ENCODE measurements at places on chromosomes 6 and 20.

DNA sequence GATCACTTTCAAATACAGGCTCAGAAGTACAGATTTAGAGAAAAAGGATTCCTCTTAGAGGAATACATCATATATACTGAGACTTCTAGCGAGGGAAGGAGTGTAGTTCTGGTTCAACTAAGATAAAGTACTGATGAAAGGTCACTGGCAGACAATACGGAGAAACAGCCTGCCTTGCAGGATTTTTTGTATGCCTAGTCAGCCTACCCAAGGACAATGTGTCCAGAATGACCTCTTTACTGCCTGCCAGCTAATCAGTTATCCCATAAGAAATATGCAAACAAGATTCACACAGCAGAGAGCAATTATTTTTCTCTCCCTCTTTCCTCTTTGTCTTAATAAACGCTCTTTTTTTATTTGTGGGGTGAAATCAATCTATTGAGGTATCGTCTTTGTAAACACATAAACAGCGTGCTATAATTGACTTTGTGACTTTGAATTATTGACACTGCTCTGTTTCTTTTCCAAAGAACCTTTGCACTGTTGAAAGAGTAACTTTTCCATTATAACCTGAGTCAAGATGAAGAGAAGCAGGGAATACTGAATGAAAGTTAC is 1.4 kb upstream of the TSPYL4 start:
- DNase-seq, result no peak

DNA sequence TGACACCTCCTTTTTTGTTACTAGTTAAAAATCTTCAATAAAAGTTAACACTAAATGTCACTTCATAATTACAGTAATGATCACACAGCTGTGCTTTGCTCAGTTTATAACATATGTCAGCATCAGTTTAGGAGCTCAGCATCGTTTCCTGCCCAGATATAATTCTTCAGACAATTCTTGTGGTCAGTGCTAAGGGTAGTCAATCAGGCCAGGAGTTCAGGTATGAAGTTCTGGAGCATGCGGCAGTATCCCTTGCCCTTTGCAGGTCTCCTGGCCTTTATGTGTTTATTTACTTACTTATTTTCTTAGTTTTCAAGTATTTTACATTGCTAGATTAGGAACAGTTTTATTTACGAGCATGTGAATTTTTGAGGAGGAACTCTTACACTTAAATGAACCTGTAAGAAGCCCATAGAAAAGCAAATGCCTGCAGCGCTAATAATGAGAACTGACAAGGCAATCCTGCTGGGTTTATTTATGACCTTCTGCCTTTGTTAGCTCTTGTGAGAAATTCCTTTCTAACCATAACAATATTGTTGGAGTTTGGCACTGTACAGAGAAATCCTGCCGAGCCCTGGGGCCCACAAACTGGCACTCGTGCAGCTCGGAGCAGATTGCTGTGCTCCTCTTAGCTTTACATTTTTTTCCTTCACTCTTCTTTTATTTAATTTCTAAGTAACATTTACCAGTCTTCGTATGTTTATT is 252.8 kb downstream of the TMEM242 start:
- DNase-seq, result no peak

DNA sequence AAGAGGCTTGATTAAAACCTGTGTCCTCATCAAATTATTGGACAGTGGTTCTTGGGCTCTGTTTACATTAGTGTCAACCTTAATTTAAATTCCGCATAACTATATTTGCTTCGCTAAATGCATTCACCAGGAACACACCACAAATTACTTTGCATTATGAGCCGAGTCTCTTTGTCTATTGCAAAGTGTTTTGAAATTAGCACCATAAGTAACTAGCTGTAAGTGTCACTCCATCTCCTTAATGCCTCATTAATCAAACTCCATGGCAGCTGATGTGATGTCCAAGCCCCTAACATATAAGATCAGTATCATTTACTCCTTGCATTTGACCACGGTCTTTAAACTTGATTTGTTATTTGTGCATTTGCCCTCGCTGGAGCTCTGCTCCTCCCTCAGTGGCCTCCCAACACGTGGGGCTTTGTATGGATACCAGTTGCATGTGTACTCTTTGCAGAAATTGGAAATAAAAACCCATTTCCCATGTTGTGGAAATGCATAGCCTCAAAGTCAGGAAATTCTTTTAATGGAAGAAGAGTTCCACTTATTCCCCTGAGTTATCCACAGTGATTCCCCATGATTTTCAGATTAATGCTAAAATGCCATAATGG is 24.6 kb downstream of the FOXA2 start:
- DNase-seq, result no peak

GRCh38 chr6:150334790-150335783 is 33.7 kb upstream of the IYD start:
- no peak for DNase-seq

- DNase-seq, result no peak
Observed at GRCh38 chr6:160899671-160900430, 91.7 kb upstream of the MAP3K4 start.

- peak; percentile 98 for DNase-seq
Observed at GRCh38 chr20:62121776-62122653, at the start of gene LSM14B. LSM14B (plus strand) TSS chr20:62122475; CDS start chr20:62122667, 192 bp downstream.

- no peak for DNase-seq
Observed at GRCh38 chr20:49699200-49699992, 14.3 kb downstream of the B4GALT5 start.

DNA sequence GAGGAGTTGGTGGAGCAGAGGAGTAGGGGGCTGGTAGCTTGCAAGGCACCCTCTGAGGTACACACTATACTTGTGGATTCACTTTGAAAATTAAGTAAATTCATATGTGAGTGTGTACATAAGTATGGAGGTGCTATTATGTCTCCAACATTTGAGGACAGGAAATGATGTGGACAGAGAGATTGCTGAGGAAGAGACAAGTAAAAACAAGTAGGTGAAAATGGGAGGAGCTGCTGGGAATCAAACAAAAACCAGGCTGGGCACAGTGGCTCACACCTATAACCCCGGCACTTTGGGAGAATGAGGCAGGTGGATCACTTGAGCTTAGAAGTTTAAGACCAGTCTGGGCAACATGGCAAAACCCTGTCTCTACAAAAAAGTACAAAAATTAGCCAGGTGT is 69.2 kb upstream of the LYRM2 start:
- DNase-seq, result no peak

- no peak for DNase-seq
Observed at GRCh38 chr6:106098383-106099234, 12.5 kb downstream of the PRDM1 start.

GRCh38 chr6:119259027-119259426 is 90.5 kb downstream of the MAN1A1 start:
- DNase-seq, result no peak

GRCh38 chr6:31007694-31008093 is 2.6 kb upstream of the MUC22 start:
- DNase-seq, result no peak

DNA sequence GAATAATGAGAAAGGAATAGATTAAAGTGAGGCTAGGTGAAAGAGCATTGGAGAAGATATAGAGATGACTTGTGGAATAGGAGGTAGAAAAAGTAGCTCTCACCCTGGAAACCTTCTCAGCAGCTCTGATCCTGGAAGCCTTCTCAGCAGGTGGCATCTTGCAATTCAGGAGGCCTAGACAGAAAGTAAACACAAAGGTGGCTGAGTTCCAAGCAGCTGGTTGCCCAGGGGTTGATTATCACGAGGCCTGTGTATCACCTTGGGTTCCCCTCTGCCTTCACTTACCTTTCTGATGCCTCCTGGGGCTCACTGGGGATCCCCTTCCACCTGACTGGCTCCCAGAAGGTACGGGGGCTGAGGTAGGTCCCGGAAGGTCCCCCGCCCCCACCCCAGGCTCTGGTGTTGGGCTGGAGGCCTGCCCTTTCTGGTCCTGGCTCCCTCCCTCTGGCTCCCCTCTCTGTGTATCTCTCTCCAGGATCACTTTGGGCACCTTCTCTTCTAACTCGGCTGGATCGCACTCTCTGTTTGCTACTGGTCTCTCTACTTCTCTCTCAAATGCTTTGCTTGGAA is 9.7 kb downstream of the MDC1 start:
- no peak for DNase-seq

GRCh38 chr20:51423810-51424209 is 118.7 kb downstream of the NFATC2 start:
- DNase-seq, result no peak

DNA sequence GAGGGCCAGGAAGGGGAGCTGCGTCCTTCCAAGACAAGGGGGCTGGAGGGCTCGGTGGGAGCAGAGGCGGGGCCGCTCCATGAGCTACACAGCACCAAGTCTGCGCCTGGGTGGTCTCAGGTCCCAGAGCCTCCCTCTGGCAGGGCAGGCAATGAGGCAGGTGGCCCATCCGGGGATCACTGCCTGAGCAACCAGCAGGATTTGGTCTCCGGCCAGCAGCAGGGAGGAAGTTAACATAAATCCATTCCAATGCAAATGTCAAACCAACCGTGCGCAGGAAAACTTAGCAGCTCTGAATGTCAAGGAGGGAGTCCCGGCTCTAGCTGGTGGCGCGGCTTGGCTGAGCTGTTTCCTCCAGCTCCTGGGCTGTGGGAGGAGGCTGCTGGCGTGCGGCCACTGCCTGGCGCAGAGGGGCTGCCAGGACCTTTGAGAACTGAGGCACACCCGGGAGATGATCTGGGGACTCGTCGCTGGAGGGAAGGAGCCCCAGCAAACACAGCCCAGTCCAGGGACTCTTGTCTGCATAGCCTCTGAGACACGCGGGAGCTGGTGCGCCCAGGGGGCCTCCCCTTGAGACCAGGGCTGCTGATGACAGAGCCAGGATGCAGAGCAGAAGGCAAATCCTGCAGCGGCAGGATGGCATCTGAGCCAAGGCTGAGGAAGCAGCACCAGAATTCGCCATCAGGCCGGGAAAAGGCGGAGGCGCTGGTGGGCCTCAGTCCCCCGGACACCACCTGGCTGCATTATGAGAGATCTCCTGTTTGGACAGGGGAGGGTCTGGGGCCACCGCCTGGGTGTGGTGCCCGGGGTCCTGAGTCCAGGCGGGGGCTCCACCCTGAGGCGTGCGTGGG is 33.1 kb upstream of the CHRNA4 start:
- DNase-seq, result no peak

DNA sequence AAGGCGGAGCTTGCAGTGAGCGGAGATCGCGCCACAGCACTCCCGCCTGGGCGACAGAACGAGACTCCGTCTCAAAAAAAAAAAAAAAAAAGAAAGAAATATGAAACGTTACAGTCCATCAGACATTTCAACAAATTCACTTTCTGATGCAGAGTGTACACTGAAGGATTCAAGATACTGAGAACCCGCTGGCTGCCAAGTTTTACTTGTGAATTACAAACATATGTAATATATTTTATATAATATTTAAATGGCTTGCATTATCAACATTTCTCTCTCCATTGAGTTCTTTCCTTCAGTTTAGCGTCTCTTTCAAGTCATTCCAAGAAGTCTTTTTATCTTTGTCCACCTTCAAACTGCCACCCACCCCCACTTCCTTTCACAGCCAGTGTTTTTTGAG is 240.9 kb upstream of the RNF217 start:
- DNase-seq, result no peak

GRCh38 chr6:44737341-44737740 is 349.8 kb downstream of the CDC5L start:
- DNase-seq, result no peak

- peak; percentile 58 for DNase-seq
Observed at GRCh38 chr6:3259491-3259958, 778 bp downstream of the PSMG4 start.

DNA sequence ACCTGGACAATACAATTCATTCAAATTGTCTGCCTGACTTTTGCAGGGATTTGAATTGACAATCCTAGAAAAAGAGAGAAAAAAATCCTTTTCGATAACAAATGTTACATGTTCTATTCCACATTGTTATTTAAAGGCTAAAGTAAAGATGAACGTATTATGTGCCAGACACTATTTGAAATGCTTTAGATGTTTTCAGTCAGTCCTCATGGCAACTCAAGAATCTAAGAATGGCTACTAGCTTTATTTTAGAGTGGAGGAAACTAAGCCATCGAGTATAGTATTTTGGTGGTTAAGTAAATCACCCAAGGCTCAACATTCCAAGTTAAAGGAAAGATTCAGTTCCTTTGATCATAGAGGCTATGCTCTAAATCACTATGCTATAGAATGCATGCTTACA is 558.6 kb upstream of the MAN1A1 start:
- no peak for DNase-seq

GRCh38 chr20:63765082-63765873 is 25.7 kb downstream of the SLC2A4RG start:
- no peak for DNase-seq

DNA sequence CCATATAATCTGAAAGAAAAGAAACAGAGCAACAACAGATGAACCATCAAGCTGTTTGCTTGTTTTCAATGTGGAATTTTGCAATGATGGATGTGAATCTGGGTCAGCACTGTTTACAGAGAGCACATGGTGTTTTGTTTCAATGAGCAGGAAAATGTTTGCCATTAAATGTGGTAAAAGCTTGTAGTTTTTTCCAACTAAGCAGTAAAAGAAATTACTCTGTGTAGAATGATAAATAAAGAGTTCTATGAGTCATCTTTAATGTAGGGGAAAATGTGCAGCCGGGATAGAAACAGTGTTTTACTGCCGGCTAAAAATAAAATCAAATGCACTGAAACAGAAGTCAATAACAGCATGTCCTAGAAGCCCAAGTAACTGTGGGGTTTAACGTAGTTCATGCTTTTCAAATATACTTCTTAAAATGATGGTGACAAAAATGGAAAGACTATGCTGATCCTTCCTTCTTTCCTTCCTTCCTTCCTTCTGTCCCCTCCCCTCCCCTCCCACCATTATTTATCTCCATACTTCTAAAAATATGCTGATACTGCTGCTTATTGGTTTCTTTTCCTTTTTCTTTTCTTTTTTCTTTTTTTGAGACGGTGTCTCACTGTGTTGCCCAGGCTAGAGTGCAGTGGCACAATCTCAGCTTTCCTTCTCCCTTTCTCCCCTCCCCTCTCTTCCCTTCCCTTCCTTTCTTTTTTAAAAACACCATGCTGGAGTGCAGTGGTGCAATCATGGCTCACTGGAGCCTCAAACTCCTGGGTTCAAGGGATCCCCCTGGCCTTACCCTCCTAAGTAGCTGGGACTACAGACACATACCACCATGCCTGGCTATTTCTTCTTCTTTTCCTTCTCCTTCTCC is 6.3 kb upstream of the NAA20 start:
- DNase-seq, result no peak

GRCh38 chr6:40160826-40161225 is 226.6 kb upstream of the MOCS1 start:
- no peak for DNase-seq

- no peak for DNase-seq
Observed at GRCh38 chr6:34001706-34002621, 143.9 kb downstream of the GRM4 start.

Measured in psoas muscle (tissue), 8 donors.